Endothelial cell of umbilical vein (primary cell): ENCODE measurements at places on chromosomes 4 and X. TPM values are rescaled to one million over a fixed set of nuclear protein-coding genes. Genes with fewer than 3 reads are reported as not detected.

The KIT gene
- 29.3 and 39.7 TPM in 2 replicates for total RNA-seq

The SLC34A2 gene
- total RNA-seq: not detected in 2 replicates

The F8A3 gene
- total RNA-seq: 9.7 TPM in 1 of 2 replicates, not detected in the other

The CTSO gene
- total RNA-seq: 6.7 and 7.9 TPM in 2 replicates

The ARX gene
- total RNA-seq: not detected in 2 replicates

The LPAR4 gene
- total RNA-seq: 0.49 and 0.72 TPM in 2 replicates

The SLITRK2 gene
- total RNA-seq: not detected in 2 replicates

The FAM184B gene
- total RNA-seq: not detected in 2 replicates

The SSX3 gene
- not detected in 2 replicates for total RNA-seq

The NAP1L5 gene
- 6.1 and 7.6 TPM in 2 replicates for total RNA-seq

The SPATA4 gene
- not detected in 2 replicates for total RNA-seq

The SRPX gene
- total RNA-seq: 104 and 126 TPM in 2 replicates

The SLC38A5 gene
- total RNA-seq: 25.1 and 28.8 TPM in 2 replicates

The ANXA10 gene
- not detected in 2 replicates for total RNA-seq

The ADGRG2 gene
- not detected in 2 replicates for total RNA-seq

The DKC1 gene
- 63.7 and 69.1 TPM in 2 replicates for total RNA-seq

The SYN1 gene
- total RNA-seq: not detected in 2 replicates

The CFAP299 gene
- not detected in 2 replicates for total RNA-seq

The VCX2 gene
- total RNA-seq: not detected in 2 replicates

The HGFAC gene
- 0.42 and 0.49 TPM in 2 replicates for total RNA-seq

The F8A2 gene
- total RNA-seq: not detected in 2 replicates

The MID2 gene
- total RNA-seq: 23.0 and 25.3 TPM in 2 replicates

The PAGE2 gene
- total RNA-seq: not detected in 2 replicates

The GAGE10 gene
- not detected in 2 replicates for total RNA-seq

The ABLIM2 gene
- 0.30 and 0.66 TPM in 2 replicates for total RNA-seq

The ERAS gene
- total RNA-seq: not detected in 2 replicates

The SULT1E1 gene
- 34.5 and 42.1 TPM in 2 replicates for total RNA-seq

The P2RY10 gene
- not detected in 2 replicates for total RNA-seq

The ATP1B4 gene
- not detected in 2 replicates for total RNA-seq

The ENPEP gene
- not detected in 2 replicates for total RNA-seq

The GABRG1 gene
- total RNA-seq: not detected in 2 replicates

The SLC10A3 gene
- total RNA-seq: 19.7 and 22.6 TPM in 2 replicates

The EIF1AX gene
- total RNA-seq: 89.4 and 94.7 TPM in 2 replicates

The RPS6KA6 gene
- 0.69 and 0.83 TPM in 2 replicates for total RNA-seq

The NCAPG gene
- total RNA-seq: 63.4 and 66.4 TPM in 2 replicates

The GIMD1 gene
- not detected in 2 replicates for total RNA-seq

The DTHD1 gene
- not detected in 2 replicates for total RNA-seq

The UBE2A gene
- total RNA-seq: 66.1 and 66.9 TPM in 2 replicates

The OTUD6A gene
- not detected in 2 replicates for total RNA-seq

The SPOCK3 gene
- not detected in 2 replicates for total RNA-seq

The SLC4A4 gene
- total RNA-seq: not detected in 2 replicates

The CSAG3 gene
- not detected in 2 replicates for total RNA-seq

The FAM241A gene
- total RNA-seq: 8.3 and 9.1 TPM in 2 replicates

The RIPPLY1 gene
- total RNA-seq: not detected in 2 replicates

The CTPS2 gene
- total RNA-seq: 15.1 and 15.7 TPM in 2 replicates

The SPARCL1 gene
- not detected in 2 replicates for total RNA-seq

The IL1RAPL1 gene
- 1.3 and 1.6 TPM in 2 replicates for total RNA-seq

The CCDC110 gene
- 0.28 and 0.71 TPM in 2 replicates for total RNA-seq

The ADH7 gene
- total RNA-seq: not detected in 2 replicates

The TMA16 gene
- 41.1 and 42.7 TPM in 2 replicates for total RNA-seq

The CHRDL1 gene
- not detected in 2 replicates for total RNA-seq

The TMPRSS11F gene
- total RNA-seq: not detected in 2 replicates

The FGF2 gene
- total RNA-seq: 16.3 and 23.9 TPM in 2 replicates

The GNRHR gene
- total RNA-seq: not detected in 2 replicates
